ENCODE measurements at places on chromosomes 1 and 21.

DNA sequence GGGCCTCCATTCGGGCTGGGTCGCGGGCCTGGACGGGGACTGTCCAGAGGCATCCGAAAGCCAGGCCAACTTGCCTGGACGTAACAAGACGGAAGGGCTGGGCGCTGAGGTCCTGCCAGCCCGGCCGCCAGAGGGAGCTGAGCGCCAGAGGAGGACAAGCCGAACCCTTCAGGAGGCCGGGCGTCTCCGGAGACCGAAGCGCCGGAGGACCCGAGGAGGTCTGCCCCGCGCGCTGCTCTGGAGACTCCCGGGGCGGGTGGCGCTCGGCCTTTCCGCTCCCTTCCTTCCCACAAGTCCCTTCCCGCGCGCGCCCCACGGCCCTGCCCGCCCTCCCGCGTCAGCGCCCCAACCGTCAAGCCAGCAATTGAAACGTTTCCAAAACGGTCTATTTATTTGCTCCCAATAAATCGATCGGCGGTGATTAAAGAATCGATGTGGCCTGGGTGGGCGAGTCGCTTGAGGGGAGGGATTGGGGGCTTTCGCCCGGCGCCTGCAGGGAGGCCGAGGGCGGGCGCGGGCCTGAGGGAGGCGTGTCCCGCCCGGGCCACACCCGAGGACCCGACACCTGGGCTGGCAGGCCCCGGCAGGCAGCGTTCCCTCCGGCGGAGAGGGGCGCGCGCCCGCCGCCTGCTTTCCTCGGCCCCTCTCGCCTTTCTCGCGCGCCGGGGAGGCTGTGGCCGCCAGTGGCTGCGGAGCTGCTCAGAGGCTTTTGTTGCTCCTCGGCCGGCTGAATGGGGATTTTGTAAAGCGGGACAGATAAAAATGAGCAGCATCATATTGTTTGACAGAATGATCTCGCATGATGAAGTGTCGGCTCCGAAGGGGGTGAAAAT, 5.2 kb upstream of the FOXD3 start:
- DNase-seq = peak; percentile 29

DNA sequence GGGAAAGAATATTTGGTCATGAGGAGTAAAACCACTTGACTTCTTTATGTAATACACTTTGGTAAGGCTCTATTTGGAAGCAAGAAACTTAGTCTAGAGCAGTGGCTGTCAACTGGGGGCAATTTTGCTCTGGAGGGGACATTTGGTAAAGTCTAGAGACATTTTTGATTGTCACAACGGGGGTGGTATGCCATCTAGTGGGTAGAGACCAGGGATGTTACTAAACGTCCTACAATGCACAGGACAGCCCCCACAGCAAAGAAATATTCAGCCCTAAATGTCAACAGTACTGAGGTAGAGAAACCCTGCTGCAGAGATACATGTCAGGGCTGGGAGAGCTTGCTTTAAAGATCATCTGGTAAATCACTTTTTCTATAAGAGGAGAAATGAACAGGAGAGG, 13.5 kb downstream of the FUCA1 start:
- no peak for DNase-seq

GRCh38 chr21:22670148-22670547, 1671.9 kb downstream of the NCAM2 start:
- no peak for DNase-seq

GRCh38 chr1:234309598-234310459, 63.4 kb upstream of the COA6 start:
- DNase-seq = peak; percentile 10

DNA sequence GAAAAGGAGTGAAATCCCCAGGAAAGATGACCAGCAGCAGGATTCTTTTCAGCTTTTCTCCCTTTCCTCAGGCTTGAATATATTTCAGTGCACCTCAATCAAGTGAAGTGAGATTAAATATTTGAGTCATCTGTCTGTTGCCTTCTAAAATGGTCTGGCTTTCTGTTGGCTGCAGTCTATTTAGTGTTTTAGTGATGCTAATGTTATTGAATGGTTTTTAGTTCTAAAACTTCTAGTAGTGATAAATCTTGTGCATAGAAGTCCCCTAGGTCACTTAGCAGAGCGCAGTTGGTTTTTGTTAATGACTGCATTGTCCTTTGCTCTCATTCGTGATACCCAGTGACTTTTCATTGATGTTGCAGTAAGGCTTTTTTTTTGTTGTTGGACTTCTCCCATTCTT, 53.5 kb downstream of the ITSN1 start:
- DNase-seq = no peak

DNA sequence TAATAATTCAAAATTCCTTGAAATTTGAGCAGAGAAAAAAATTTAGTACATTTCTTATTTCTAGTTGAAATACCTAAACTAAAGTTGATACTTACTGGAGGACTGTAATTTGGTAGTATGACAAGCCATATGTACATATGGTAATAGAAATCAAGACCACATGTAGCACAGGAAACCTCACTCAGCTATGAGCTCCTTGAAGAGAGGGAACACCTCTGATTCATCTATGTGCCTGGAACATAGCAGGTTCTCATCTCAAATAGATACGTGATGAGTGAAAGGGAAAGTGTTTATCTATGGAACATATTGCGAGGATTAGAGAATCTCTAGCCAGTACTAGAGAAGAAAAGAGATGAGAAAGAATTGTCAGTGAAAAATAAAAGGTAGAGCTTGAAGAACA, 47.9 kb upstream of the GNG4 start:
- no peak for DNase-seq

DNA sequence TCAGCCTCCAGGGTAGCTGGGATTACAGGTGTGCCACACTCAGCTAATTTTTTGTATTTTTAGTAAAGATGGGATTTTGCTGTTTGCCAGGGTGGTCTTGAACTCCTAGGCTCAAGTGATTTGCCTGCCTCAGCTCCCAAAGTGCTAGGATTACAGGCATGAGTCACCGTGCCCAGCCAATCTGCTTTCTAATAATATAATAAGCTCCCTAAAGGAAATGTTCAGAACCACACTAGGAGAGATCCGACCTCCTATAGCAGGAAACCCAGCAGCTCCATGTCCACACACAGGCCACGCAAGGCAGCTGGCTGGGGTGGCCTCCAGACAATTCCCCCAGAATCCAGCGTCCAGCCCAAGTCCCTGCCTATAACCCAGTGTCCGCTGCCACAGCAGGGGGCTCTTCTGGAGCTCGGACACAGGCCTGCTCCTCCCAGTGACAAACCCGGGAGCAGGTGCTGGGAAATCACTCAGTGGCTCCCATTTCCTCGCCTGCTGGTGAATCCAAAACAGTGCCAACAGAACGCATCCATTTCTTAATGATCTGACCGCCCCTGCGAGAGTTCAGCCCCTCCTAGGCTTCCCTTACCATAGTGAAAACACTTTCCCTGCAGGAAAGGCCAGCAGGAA, 7.5 kb downstream of the RIPK4 start:
- DNase-seq = no peak

- DNase-seq = no peak
Observed at GRCh38 chr1:75035536-75035935, 98.7 kb upstream of the LHX8 start.

- no peak for DNase-seq
Observed at GRCh38 chr1:157226739-157227138, 88.5 kb upstream of the ETV3 start.

- no peak for DNase-seq
Observed at GRCh38 chr1:150997949-150998348, 8.8 kb downstream of the MINDY1 start.

GRCh38 chr1:53722025-53722424, 16.9 kb downstream of the GLIS1 start:
- no peak for DNase-seq

DNA sequence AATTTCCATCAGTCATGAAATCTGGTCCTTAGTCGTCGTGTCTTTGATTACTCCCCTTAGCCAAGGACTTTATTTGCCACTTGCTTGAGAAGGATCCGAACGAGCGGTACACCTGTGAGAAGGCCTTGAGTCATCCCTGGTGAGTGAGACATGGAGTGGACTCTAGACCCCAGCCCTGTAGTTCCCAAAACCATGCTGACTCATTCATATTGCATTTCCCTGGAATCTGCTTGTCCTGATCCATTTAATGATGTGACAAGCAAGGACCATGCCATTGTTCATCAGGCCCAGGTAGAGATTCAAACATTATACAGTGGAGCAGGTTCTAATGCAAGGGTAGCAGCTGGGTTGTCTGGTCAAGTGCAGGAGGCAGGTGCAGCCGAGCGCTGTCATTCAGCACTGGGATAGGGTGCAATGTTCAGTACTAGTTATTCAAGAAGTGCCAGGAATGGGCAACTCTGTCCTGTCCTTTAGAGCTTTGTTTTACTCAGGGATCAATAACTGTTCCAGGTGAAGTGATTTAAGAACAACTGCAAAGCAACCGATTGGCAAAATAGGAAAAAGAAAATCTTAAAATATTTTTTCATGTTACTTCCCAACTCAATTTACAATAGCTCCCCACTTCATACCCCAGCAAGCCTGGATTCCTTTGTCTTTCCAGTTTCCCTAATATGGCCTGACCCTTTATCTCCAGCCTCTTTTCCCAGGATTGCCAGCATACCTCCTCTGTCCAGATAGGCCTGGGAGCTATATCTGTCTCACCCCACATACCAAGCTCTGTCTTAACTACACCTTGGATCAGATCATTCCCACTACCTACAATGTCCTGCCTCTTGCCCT, 26.5 kb downstream of the CAMK1G start:
- no peak for DNase-seq

DNA sequence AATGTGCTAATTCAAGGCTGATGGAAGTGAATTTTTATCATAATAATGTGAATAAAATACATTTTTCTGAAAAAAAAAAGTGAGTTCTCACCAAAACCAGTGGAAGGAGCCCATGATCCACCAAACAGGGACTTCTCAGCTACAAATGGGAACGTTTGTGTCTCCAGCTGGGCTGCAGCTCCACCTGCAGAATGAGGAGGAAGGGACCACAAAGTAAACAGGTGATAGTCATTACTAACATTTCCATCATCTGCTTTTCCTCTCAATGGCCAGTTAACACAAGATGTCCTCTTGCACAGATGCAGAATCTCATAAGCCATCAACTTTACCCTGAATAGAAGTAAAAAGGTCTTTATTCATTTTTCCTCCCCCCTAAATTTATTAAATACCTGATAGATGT, 246.2 kb downstream of the MRPL39 start:
- no peak for DNase-seq

DNA sequence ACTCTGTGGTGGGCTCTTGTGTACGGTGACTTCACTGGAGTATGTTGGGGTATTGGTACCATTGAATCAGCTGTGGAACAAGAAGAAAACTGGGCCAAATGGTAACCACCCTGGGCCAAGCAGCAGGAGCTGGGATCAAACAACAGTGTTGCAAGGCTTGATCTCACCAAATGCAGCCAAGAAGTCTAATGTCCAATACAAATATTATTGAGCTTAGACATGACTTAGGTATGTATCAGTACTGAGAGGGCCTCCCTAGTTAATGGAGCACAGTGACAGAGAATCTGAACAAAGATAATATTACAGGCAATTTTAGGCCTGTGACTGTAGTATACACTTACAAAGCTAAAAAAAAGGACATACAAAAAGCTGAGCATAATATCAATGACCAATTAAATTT, 604.8 kb downstream of the PLA2G4A start:
- DNase-seq = no peak

- DNase-seq = no peak
Observed at GRCh38 chr1:36622741-36623648, 140.3 kb upstream of the CSF3R start.

DNA sequence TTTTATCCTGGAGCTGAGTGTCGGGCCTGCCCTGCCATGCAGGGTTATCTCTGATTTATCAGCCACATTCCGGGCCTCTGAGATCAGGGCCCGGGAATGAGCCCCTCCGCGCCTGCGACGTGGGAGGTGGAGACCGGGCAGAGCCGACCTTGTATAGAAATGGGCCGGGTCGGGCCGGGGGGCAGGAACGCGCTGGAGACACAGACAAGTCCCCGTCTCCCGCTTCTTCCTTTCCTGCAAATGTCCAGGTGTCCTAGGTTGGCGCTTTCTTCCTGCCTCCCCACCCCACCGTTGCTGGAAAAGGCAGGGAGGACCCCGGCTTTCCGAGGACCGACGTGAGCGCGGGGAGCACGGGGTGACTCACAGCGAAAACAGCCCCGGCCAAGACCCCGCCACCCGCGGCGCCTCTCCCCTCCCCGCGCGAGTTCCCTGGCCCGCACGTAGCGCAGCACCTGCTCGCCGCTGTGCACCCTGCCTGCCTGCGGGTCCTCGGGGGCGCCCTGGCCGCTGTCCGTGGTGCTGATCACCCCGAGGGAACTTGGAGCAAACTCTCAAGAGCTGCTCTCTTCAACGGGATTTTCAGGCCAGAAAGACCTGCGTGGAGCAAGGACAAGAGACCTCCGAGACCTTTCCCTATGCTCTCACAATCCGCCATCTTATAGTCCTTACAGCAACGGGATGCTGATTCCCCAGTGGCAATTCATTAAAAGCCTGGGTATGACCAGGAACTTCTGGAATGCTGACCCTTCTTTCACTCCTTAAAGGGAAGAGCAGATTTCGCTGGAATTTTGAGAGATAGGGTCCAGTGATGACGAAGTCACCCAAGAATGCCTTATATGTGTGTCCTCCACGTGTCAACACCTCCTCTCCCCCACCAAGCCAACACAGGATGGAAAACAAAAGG, 475 bp upstream of the NPPB start:
- DNase-seq = peak; percentile 55

DNA sequence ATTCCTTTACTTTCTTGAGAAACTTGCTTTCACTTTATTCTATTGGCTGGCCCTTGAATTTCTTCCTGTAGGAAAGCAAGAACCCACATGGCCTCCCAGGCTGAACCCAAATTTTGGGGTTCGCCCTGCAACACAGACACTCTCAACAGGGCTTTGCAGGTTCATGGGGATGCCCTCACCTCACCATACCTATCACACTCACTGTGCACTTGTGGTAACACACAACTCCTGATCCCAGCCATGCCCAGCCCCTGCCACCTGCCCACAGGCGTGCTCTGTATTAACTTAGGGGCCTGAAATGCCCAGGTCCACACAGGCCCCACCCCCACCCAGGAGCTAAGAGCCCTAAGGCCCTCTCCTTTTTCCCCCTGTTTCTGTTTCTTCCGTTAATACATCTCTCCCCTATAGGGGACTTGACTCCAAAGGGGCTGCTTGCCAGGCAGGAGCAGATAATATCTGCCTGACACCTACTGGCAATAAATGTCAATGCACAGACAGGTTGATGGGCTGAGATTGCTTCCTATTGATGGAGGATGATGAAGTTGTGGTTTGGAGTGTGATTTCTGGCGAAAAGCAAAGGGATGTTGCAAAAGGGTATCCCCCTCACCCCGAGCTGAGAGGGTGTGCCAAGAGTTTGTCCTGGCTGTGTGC, 171.5 kb downstream of the AJAP1 start:
- no peak for DNase-seq

GRCh38 chr1:150061632-150062101, 5.9 kb upstream of the VPS45 start:
- DNase-seq = no peak

DNA sequence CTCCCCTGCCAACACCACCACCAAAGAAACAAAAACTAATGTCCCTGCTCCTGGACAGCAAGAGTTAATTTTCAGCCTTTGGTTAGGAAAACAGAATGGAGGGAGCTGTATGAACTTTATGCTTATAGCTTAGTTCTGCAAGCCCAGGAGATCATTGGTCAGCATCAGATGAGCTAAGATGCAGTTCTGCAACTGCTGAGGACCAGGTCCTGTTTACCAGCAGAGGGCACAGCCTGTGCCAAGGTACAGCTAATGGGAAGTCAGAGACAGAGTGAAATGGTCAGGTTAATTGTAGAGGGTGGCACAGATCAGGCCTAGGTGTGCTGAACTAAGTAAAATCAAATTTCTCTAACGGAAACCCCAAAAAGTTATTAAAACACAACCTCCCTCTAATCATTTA, 161.3 kb downstream of the ROR1 start:
- DNase-seq = no peak

- DNase-seq = peak; percentile 25
Observed at GRCh38 chr1:205287767-205288559, 33.6 kb downstream of the NUAK2 start.
